ENCODE measurements at places on chromosomes 12 and 14. TPM values are rescaled to one million over a fixed set of nuclear protein-coding genes. Genes with fewer than 3 reads are reported as not detected.

TRPV4 gene
- 2.0 TPM for total RNA-seq

KRT82 gene
- total RNA-seq, result not detected

LMNTD1 gene
- not detected for total RNA-seq

PIP4P1 gene
- total RNA-seq, result 23.6 TPM

MAP1LC3B2 gene
- 0.98 TPM for total RNA-seq

NUDT14 gene
- 13.6 TPM for total RNA-seq

GDF3 gene
- total RNA-seq, result not detected

RIPK3 gene
- 12.0 TPM for total RNA-seq

GPR135 gene
- 5.1 TPM for total RNA-seq

GALNT16 gene
- total RNA-seq, result 8.8 TPM

EMP1 gene
- total RNA-seq, result 444 TPM

PRICKLE1 gene
- 9.2 TPM for total RNA-seq

PRR13 gene
- total RNA-seq, result 57.1 TPM

PLCZ1 gene
- total RNA-seq, result not detected

TAS2R9 gene
- not detected for total RNA-seq

RPGRIP1 gene
- total RNA-seq, result 0.48 TPM

LUM gene
- 449 TPM for total RNA-seq

RNASE7 gene
- 1.6 TPM for total RNA-seq

PHC1 gene
- total RNA-seq, result 40.5 TPM

APOF gene
- not detected for total RNA-seq

G2E3 gene
- total RNA-seq, result 12.5 TPM

CRACR2A gene
- total RNA-seq, result 5.3 TPM

DEPDC4 gene
- total RNA-seq, result 1.3 TPM

PROX2 gene
- total RNA-seq, result not detected

KLRG1 gene
- 3.8 TPM for total RNA-seq

SAMD15 gene
- 4.2 TPM for total RNA-seq

CBLN3 gene
- total RNA-seq, result 3.8 TPM

DTX3 gene
- 25.9 TPM for total RNA-seq

CCDC184 gene
- 0.44 TPM for total RNA-seq

OASL gene
- total RNA-seq, result 1.0 TPM

FGF6 gene
- not detected for total RNA-seq

GARIN6 gene
- total RNA-seq, result not detected

SELPLG gene
- 6.7 TPM for total RNA-seq

CD9 gene
- total RNA-seq, result 91.1 TPM

CLEC4D gene
- 0.15 TPM for total RNA-seq

ADAMTS20 gene
- total RNA-seq, result not detected

ZNF705A gene
- not detected for total RNA-seq
